Stimulated activated CD8-positive, alpha-beta memory T cell treated with anti-CD3 and anti-CD28 coated beads, Interleukin-7, amount 100 ng/mL, for 24 hours (primary cell): ENCODE measurements at places on chromosomes 12 and 14.
A peak's percentile ranks its signal among the peaks of the same experiment; 100 is the strongest.

- no peak for DNase-seq
Observed at GRCh38 chr12:76232013-76232412, 116.2 kb downstream of the BBS10 start.

DNA sequence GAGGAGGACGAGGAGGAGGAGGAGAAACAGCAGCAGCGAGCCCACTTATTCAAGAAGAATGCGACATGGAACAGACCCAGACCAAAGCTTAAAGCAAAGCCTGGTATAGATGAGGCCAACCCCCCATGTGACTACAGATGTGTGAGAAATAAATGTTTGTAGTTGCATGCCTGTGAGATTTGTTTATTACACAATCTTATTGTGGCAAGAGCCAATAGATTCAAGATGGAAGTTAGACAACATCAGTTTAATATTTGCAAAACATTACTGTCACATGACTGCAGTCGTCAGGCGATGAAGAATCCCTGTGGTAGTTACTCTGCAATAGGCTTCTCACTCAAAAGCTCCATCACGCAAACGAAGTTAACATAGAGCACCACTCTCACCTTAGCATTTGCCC, 17.2 kb upstream of the SLC35F4 start:
- no peak for DNase-seq

DNA sequence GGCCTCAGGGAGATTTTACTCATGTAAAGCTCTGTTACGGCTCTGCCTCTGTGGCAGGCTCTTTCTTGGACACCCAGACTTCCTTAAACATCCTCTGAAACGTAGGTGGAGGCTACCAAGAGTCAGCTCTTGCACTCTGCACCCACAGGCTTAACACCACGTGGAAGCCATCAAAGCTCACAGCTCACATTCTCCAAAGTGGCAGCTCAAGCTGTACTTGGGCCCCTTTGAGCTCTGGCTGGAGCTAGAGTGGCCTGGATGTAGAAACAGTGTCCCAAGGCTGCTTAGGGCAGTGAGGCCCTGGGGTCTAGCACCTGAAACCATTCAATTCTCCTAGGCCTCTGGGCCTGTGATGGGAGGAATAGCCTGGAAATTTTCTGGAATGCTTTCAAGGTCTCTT, 155.3 kb upstream of the CDKN3 start:
- no peak for DNase-seq

GRCh38 chr12:92133795-92134637, 11.6 kb downstream of the BTG1 start:
- DNase-seq: no peak

GRCh38 chr14:91215381-91215780, 29.1 kb downstream of the GPR68 start:
- no peak for DNase-seq

DNA sequence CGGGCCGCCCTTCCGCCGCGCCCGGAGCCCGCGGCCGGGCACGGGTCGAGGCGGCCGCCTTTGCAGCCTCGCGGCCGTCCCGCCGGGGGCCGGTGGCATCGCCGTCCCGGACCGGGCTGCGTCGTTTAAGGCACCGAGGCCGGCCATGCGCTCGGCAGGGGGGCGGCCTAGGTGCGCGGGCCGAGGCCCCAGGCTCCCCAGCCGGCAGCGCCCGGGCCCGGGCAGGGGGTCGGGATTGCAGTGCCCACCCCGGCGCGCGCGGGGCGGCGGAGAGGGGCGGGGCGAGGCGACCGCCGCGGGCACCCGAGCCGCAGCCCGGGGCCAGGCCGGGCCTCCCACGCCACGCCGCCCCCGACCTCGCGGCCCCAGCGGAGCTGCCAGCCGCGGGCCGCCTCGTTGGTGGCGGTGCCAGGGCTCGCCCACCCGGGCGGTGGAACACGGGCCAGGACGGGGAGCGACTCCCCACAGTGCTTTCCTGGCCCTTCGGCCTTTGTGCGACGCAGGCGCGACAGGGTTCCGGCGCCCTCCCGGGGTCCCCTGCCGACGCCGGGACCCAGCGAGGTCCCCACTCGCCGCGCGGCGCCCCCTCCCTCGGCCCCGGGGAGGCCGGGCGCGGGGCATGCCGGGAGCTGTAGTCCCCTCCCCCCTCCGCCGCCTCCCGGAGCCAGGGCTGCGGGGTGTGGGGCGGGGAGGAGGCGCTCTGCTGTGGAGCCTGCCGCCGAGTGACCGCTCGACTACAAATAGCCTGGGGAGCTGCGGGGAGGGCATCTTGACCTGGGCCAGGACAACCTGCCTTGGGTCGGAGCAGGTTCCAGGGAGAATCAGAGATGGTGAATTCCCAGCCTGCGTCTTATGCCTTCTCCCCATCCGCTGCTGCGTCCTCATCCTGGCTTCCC, 769 bp downstream of the FKBP4 start:
- peak; percentile 59 for DNase-seq

- DNase-seq: no peak
Observed at GRCh38 chr14:91330096-91330696, 85.7 kb upstream of the GPR68 start.

DNA sequence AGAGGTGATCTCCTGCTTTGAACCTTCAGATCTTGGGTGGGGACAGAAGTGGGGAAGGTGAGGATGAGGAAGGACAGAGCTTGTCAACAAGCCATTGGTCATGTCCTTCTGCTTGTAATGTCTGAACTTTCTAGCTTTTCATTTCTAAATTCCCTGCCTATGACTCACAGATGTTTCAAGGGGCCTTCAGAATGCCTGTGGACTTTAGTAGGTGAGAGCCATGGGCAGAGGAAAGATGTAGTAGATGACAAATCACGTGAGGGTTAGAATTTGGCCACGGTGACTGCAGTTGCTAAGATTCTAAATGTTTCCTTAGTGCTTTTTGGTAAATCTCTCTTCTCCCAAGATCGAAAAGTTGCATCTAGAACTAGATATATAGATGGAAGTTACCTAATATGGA, 18.7 kb upstream of the CREBL2 start:
- no peak for DNase-seq

GRCh38 chr12:131387281-131388163, 323.4 kb upstream of the SFSWAP start:
- DNase-seq: no peak

- no peak for DNase-seq
Observed at GRCh38 chr14:24240110-24240918, 2.1 kb downstream of the TINF2 start.

- DNase-seq: no peak
Observed at GRCh38 chr12:29299633-29300032, 81.3 kb downstream of the ERGIC2 start.

DNA sequence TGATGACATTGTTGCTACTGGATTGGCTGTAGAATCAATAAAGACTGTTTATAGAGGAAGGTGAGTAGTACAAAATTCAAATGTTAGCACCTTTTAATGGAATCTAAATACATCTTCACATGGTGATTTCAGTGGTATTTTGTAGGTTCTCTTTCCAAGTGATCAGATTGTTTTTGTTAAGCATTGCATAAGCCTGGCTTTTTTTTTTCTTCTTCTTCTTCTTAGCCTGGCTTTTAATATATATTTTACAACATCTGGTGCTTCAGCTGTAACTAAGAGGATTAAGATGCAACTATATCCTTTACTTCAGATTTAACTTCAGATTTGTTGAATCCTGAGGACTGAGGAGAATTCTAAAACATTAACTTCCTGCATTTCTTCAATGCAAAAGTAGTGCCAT, 57.3 kb upstream of the ATF1 start:
- no peak for DNase-seq

DNA sequence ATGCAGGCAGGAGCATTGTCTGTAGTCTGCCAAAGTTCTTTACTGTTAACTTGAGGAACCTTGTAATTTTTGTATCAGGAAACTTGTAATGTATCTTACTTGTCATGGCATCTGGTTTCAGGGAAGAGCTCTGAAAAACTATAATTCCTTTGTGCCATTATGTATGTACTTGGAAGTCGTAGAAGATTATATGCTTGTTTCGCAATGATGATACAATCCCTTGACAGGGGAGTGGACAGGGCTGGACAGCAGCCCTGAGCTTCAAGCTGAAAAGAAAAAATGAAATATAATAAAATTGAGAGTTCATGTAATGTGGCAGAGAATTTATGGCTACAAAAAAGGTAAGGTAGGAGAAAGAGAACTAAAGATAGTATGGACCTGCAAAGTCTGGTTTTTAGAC, 7.4 kb upstream of the DLGAP5 start:
- no peak for DNase-seq
